Left lung (tissue), 14 donors: ENCODE measurements at places on chromosomes 2 and 18. TPM values are rescaled to one million over a fixed set of nuclear protein-coding genes. Genes with fewer than 3 reads are reported as not detected.

DNA sequence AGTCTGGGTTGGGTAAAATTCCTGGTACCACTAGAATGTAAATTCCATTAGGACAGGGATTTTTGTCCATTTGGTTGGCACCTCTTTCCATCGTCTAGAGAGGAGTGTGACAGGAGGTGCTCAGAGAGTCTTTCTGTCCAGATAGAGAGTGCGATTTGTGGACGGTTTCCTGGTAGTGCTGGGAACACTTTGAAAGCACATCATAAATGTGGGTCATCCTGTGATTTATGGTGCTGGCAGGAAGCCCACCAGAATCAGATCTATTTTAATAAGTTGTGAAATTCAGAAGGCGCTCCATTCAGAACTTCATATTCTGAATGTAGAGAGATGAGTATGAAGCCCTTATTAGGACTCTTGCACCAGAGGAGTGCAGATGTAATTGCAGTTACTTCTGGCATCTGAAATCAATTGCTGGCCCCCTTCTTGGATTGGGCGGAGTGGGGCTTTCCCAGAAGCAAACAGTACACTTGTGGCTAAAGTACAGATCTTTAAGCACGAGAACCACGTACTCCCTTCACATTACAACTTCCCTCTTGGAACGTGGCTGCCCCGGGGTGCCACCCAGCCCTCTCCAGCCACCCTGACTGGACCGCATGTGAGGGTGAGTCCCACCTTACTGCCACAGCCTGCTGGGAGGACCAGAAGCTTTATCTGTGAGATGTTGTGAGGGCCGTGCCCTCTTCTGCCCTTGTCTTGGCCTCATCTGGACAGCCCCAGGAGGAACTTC, 243.2 kb downstream of the MYO3B start:
- no peak overlapping the region for H3K27ac ChIP-seq
- no peak overlapping the region for H3K4me3 ChIP-seq
- no peaks in the 10 kb centered on the region for H3K4me1 ChIP-seq

DNA sequence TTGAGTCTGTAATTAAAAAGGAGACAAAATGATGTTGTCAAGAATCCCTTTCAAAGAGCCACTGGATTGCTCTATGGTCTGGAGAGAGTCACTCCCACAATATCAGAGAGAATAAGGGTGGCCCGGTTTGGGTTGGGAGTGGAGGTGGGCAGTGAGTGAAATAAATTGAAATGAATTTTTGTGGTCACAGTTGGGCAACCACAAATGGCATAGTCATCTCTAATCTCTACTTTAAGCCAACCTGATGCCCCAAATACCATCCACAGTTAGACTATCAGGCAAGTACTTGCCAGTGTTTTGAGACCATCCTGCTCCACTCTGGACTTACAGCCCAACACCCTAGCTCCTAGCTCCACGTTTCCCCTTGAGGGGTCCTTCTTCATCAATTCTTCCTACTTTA, 559.7 kb downstream of the BCL11A start:
- no peaks in the 10 kb centered on the region for H3K36me3 ChIP-seq
- DNase-seq = no peak
- H3K27ac ChIP-seq = no peak overlapping the region
- H3K27me3 ChIP-seq = no peaks in the 10 kb centered on the region

DNA sequence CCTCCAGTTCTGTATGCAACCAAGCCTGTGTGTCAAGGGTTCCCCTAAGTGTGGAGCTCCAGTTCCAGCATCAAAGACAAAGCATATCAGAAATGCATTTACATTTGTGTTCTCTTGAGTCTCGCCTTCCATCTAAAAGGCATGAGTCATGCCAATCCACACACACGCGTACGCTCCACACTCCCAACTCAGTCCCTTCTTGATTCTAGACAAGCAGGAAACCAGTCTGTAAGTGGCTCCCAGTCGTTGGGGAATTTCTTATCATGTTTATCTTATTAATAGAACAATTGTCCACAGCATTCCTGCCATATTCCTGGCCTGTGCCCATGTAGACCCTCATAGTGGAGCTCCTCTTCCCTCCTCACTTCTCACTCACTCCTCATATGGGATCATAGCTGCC, 86.4 kb upstream of the SLC35G4 start:
- no peak overlapping the region for H3K4me3 ChIP-seq
- H3K27me3 ChIP-seq = no peaks in the 10 kb centered on the region
- H3K27ac ChIP-seq = no peak overlapping the region
- H3K4me1 ChIP-seq = no peaks in the 10 kb centered on the region

DNA sequence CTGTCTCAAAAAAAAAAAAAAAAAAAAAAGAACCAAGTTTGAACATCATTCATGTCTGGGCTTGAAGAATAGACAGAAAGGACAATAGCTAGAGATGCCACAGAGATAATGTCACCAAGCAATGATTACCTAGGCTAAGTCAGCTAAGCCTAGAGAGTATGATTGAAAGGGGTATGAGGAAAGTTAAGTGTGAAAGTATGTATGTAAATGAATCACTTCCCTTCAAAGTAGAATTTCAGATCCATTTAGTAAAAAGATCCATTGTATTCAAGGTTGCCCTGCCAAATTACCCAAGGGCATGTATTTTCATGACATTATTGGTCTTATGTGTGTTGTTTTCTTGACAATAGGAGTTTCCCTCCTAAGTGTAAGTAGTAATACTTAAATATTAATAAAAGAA, 34.1 kb upstream of the SLC39A10 start:
- H3K36me3 ChIP-seq = no peaks in the 10 kb centered on the region
- no peaks in the 10 kb centered on the region for H3K4me1 ChIP-seq
- H3K27ac ChIP-seq = no peak overlapping the region
- H3K27me3 ChIP-seq = no peaks in the 10 kb centered on the region
- no peak for DNase-seq
- no peak overlapping the region for H3K4me3 ChIP-seq

Gene TUBA4B
- 3.0 TPM for total RNA-seq

Gene BMP10
- not detected for total RNA-seq

GRCh38 chr2:32063310-32064020, at the start of gene SPAST:
Gene SPAST (plus strand): TSS chr2:32063556. CDS start chr2:32063832, 276 bp downstream.
- peak within 1 kb of the TSS; percentile 96 for H3K27ac ChIP-seq
- peaks cover 33% of the 10 kb centered on the region for H3K4me1 ChIP-seq
- peak within 1 kb of the TSS; percentile 95 for H3K4me3 ChIP-seq
- H3K36me3 ChIP-seq = peaks cover 10% of the 10 kb centered on the region
- DNase-seq = peak; percentile 100
- no peaks in the 10 kb centered on the region for H3K27me3 ChIP-seq

Gene ALLC
- not detected for total RNA-seq

- no peak overlapping the region for H3K4me3 ChIP-seq
- no peaks in the 10 kb centered on the region for H3K36me3 ChIP-seq
- no peak for DNase-seq
- H3K27ac ChIP-seq = no peak overlapping the region
- H3K4me1 ChIP-seq = no peaks in the 10 kb centered on the region
- no peaks in the 10 kb centered on the region for H3K27me3 ChIP-seq
Measured at GRCh38 chr2:12513339-12513738, 203.4 kb upstream of the TRIB2 start.

Gene ZNF236
- total RNA-seq = 14.9 TPM

DNA sequence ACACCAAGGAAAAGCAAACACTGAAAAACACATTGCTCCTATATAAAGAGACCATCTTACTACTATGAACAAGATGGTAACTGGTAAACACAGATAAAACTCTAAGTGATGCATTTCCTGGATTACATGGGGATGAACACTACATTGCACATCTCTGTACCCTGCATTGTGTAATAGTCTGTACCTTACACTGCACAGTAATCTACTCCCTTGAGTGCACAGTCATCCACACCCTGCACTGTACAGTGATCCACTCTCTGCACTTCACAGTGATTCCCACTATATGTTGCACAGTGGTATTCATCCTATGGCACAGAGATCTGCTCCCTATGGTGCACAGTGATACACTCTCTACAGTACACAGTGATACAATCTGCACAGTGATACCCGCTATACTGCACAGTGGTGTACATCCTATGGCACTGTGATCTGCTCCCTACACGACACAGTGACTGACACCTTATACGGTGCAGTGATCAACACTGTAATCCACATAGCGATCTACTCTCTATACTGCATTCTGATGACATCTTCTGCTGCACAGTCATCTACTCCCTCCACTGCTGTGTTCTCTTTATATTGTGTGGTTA, 462.2 kb upstream of the RGPD4 start:
- H3K4me3 ChIP-seq = no peak overlapping the region
- H3K27me3 ChIP-seq = no peaks in the 10 kb centered on the region
- no peak overlapping the region for H3K27ac ChIP-seq
- no peak for DNase-seq
- H3K4me1 ChIP-seq = no peaks in the 10 kb centered on the region

GRCh38 chr2:120445449-120446143, 99.7 kb downstream of the INHBB start:
- no peak overlapping the region for H3K4me3 ChIP-seq
- peaks cover 18% of the 10 kb centered on the region for H3K27me3 ChIP-seq
- no peaks in the 10 kb centered on the region for H3K36me3 ChIP-seq

- no peaks in the 10 kb centered on the region for H3K4me1 ChIP-seq
- no peaks in the 10 kb centered on the region for H3K36me3 ChIP-seq
- no peaks in the 10 kb centered on the region for H3K27me3 ChIP-seq
Measured at GRCh38 chr2:152518641-152519580, 183.9 kb downstream of the FMNL2 start.

DNA sequence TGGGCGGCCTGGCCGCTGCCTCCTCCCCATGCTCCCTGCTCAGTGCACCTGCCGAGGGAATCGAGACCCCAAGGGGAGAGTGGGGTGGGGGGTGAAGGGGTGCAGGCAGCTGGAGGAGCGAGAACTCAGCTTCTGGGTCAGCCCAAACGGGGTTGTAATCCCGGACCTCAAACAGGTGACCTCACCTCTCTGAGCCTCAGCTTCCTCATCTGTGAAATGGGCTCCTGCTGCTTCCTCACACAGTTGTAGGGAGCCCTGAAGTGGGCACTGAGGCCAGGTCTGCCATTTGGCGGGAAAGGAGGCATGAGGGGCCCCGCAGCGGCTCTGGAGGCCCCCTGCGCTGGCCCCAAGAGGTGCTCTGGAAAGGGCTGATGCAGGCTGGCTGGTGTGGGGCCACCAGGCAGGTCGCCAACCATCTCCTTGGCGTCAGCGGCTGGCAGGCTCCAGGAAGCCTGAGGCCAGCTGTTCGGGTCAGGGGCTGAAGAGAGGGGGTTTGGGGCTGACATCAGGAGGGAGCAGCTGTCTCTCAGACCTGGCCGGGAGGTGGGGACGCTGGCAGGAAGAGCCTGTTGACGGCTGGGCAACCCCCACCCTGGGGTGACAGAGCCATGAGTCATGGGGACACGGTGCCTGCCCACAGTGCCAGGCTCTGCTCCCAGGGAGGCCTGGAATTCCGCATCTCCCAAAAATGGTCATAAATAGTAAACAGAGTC, 4.9 kb downstream of the KLHL30 start:
- H3K4me3 ChIP-seq = no peak overlapping the region
- no peaks in the 10 kb centered on the region for H3K27me3 ChIP-seq
- H3K4me1 ChIP-seq = no peaks in the 10 kb centered on the region
- no peak overlapping the region for H3K27ac ChIP-seq

DNA sequence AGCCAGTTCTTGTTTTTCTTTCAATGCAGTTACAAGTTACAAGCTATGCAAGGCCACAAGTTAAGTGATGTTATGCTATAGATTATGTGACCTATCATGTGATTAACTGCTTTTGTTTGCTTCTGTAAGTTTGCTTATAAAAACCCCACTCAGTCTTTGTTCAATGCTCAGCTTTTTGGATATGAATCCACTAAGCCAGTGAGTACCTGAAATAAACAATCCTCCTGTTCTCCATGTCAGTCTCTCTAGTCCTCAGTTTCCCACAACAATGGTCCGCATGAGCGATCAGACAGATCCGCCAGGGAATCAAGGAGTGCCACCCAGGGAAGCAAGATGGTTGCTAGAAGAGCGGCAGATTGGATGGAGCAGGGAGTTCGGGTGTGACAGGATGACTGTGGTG, 30.7 kb upstream of the ZNF236 start:
- no peak overlapping the region for H3K4me3 ChIP-seq
- H3K36me3 ChIP-seq = no peaks in the 10 kb centered on the region
- H3K27me3 ChIP-seq = peaks cover 25% of the 10 kb centered on the region
- no peak overlapping the region for H3K27ac ChIP-seq

- no peak for DNase-seq
- H3K27ac ChIP-seq = no peak overlapping the region
- peaks cover 65% of the 10 kb centered on the region for H3K36me3 ChIP-seq
- no peak overlapping the region for H3K4me3 ChIP-seq
- no peaks in the 10 kb centered on the region for H3K27me3 ChIP-seq
- H3K4me1 ChIP-seq = no peaks in the 10 kb centered on the region
Measured at GRCh38 chr2:32248299-32248698, 16.4 kb downstream of the NLRC4 start.

GRCh38 chr18:45923138-45923537, 44.0 kb downstream of the EPG5 start:
- no peaks in the 10 kb centered on the region for H3K36me3 ChIP-seq
- no peak overlapping the region for H3K4me3 ChIP-seq
- no peaks in the 10 kb centered on the region for H3K27me3 ChIP-seq
- DNase-seq = no peak

Gene KATNAL2
- total RNA-seq = 2.4 TPM

DNA sequence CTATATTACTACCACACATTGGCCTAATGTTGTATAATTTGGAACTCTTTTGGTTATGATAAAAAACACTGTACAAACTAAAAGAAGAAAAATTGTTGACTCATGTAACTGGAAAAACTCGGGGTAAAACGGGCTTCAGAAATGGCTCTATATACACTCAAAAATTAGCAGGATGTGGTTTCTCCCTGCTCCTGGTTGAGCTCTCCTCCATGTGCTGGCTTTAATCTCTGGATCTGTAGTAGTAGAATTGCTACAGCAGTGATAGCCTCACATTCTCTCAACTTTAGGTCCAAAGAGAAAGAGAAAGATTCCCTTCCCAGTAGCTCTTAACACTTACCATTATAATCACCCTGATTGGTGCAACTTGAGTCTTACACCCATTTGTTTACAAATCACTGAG, 274.9 kb upstream of the GALNT5 start:
- no peaks in the 10 kb centered on the region for H3K4me1 ChIP-seq
- no peaks in the 10 kb centered on the region for H3K27me3 ChIP-seq
- no peak overlapping the region for H3K27ac ChIP-seq
- H3K4me3 ChIP-seq = no peak overlapping the region

DNA sequence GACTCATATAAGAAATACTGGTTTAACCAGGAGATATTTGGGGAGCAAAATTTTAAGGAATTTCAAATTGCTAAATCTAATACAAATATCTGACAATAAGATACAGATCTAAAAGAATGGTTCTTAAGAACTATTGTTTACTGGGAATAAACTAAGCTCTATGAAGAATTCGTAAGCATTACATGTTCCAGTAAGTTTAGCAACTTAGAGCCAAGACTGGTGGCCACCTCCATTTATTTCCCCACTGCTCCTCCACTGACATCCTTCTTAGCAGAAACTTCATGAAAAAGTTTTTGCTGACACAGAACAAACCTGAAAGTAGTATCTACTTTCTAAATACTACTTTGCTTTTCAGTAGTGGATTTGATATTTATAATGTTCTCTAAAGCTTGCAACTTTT, 83.0 kb downstream of the ACSL3 start:
- H3K27ac ChIP-seq = peak overlapping the region; percentile 33
- peaks cover 19% of the 10 kb centered on the region for H3K36me3 ChIP-seq
- no peaks in the 10 kb centered on the region for H3K27me3 ChIP-seq
- H3K4me1 ChIP-seq = no peaks in the 10 kb centered on the region
- no peak for DNase-seq
